Bronchial epithelial cell (primary cell): ENCODE measurements at places on chromosomes 2 and 18. TPM values are rescaled to one million over a fixed set of nuclear protein-coding genes. Genes with fewer than 3 reads are reported as not detected.
A peak's percentile ranks its signal among the peaks of the same experiment; 100 is the strongest.

- no peak for DNase-seq
Measured at GRCh38 chr2:223841436-223842190, 4.2 kb upstream of the AP1S3 start.

- DNase-seq, result no peak
Measured at GRCh38 chr2:3703757-3704355, 481 bp downstream of the DCDC2C start.

DNA sequence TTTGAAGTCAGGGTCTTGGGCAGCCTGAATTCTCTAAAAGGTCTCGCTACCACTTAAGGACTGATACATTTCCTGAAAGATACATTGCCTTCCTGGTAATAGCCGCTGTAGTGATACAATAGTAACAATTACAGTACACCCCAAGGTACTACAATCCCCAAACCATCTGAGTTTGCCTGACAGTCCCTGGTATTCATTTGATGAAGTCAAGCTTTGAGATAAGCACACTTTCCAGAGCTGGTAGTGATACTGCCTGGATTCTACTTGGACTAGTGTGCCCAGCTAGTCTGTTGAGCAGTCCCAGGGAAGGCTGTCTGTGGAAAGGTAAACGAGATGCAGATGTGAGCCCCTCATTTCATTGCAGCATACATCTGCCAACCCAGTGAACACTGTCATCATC is 24.4 kb upstream of the ITGB6 start:
- DNase-seq, result no peak

DNA sequence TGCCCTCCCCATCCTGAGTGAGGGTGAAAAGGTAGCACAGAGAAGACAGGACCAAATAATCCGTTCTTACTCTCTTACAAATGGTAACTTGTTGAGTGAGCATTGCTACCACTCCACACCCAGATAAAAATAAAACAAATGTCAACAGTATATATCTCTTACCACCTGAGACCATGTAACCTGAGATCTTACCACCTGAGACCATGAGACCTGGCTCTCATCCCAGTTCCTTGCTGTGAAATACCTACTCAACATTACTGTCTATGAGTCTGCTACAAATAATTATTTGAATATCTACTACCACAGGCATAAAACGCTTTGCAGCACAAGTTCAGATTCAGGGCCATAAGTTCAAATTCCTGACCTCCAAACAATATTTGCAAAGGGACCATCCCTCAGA is 234.7 kb downstream of the C1D start:
- peak; percentile 67 for DNase-seq

- no peak for DNase-seq
Measured at GRCh38 chr2:72043985-72044384, 103.7 kb downstream of the CYP26B1 start.

Gene CCDC74B
- 0.38 and 0.79 TPM in 2 replicates for total RNA-seq

- DNase-seq, result no peak
Measured at GRCh38 chr2:44547718-44548117, 186.0 kb downstream of the CAMKMT start.

DNA sequence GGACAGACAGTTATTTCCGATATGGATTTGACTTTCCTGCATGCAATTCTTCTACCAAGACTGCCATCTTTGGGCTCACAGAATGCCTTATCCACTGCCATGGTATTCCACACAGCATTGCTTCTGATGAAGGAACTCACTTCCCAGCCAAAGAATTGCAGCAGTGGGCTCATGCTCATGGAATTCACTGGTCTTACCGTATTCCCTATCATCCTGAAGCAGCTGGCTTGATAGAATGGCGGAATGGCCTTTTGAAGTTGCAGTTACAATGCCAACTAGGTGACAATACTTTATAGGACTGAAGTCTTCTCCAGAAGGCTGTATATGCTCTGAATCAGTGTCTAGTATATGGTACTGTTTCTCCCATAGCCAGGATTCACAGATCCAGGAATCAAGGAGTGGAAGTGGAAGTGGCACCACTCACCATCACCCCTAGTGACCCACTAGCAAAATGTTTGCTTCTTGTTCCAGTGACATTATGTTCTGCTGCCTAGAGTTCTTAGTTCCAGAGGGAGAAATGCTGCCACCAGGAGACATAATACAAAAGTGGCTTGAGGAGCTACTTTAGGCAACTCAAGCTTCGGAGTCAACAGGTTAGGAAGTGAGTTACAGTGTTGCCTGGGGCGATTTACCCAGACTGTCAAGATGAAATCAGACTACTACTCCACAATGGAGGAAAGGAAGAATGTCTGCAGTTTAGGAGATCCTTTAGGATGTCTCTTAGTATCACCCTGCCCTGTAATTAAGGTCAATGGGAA is 23.8 kb upstream of the SMAD4 start:
- peak; percentile 49 for DNase-seq

Gene BCL11A
- total RNA-seq, result 1.8 and 3.6 TPM in 2 replicates

- DNase-seq, result no peak
Measured at GRCh38 chr2:46956981-46957531, 41.5 kb upstream of the MCFD2 start.

DNA sequence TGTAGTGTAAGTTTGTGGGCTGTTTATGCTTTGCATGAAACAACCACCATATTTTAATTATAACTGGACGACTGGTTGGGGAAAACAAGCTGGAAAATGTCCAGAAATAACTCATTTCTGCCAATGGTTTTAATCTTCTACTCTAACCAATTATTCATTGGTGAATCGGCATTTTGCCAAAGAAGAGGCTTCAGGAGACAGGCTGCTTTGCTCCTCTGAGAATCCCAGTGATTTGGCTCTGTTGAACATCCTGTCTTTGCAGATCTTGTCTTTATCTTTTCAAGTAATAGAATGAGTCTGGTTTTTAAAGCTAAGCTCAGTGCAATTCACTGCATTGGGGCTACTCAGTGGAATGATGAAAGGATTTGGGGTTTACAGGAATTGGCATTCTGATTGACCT is 109.6 kb downstream of the APOB start:
- DNase-seq, result no peak

Gene ADAM23
- total RNA-seq, result under 0.01 and 0.13 TPM in 2 replicates

GRCh38 chr2:196205881-196206435 is 34.6 kb upstream of the STK17B start:
- DNase-seq, result peak; percentile 31

Gene CEP76
- 11.3 and 11.9 TPM in 2 replicates for total RNA-seq

- no peak for DNase-seq
Measured at GRCh38 chr2:139850254-139850890, 1070.2 kb upstream of the NXPH2 start.

GRCh38 chr2:234691968-234692955 is 195.4 kb upstream of the ARL4C start:
- no peak for DNase-seq

- peak; percentile 49 for DNase-seq
Measured at GRCh38 chr2:186503827-186504606, 18.0 kb downstream of the ZC3H15 start.

- DNase-seq, result no peak
Measured at GRCh38 chr2:15152382-15152781, 408.8 kb downstream of the NBAS start.

DNA sequence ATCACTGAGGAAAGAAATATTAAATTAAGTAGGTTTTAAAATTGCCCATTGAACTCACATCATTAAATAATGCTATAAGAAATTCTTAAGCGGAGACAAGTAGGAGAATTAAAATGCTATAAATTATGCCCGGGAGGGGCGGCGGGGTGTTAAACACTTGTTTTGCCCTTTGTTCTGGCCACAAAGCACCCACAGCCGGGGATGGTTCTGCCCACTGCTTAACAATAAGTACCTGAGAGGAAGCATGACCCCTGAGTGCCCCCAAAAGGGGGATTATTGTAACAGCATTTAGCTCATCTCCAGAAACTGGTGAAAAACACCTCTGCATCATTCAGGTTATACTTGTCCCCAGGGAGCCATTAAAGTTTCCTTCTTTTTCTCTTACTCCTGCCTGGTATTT is 332.7 kb upstream of the POU3F3 start:
- no peak for DNase-seq

GRCh38 chr2:229223107-229223506 is 48.0 kb downstream of the PID1 start:
- no peak for DNase-seq

Gene RNASEH1
- 43.1 and 51.9 TPM in 2 replicates for total RNA-seq

Gene ST8SIA3
- not detected in 2 replicates for total RNA-seq

DNA sequence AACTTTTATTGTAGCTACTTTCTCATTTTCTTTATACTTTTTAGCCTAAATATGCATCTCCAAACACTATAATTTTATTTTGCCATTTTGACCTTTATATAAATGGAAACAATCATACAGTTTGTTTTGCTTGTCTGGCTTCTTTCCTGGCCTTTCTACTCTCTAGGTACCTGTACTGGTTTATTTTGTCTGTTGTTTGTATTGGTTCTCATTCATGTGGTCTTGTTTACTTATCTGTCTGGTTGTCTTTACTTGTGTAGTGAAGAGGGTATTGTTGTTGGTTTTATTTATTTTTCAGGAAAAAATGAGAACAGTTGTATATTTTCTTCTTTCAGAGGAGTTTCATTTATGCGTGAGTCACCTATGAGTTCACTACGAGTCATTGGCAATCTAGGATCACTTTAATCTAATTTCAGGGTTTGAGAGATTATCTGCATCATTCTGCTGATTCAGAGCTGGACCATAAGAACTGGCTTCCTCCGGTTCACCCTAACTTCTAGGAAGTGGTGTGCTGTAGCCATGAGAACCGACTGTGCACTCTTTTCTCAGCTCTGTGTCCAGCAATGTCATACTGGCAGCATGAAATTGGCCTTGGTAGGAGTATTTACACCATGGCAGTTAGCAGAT is 33.1 kb upstream of the HDAC4 start:
- peak; percentile 55 for DNase-seq

DNA sequence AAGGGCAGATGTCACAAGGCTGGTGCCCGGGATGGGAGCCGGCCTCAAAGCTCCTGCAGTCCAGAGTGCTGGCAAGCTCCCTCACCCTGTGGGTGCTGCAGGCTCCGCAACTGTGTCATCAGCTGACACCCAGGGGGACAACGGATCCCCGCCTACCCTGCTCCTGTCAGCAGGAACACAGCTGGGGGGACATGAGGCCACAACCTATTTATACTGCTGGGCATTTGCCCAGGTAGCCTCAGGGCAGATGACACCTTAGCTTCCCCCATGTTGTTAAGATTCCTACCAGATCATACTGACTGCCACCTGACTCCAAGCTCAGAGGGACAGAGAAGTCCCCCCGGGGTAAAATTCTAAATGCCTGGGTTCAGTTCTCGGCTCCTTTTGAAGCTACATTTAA is 1.2 kb downstream of the ANKRD23 start:
- DNase-seq, result no peak

DNA sequence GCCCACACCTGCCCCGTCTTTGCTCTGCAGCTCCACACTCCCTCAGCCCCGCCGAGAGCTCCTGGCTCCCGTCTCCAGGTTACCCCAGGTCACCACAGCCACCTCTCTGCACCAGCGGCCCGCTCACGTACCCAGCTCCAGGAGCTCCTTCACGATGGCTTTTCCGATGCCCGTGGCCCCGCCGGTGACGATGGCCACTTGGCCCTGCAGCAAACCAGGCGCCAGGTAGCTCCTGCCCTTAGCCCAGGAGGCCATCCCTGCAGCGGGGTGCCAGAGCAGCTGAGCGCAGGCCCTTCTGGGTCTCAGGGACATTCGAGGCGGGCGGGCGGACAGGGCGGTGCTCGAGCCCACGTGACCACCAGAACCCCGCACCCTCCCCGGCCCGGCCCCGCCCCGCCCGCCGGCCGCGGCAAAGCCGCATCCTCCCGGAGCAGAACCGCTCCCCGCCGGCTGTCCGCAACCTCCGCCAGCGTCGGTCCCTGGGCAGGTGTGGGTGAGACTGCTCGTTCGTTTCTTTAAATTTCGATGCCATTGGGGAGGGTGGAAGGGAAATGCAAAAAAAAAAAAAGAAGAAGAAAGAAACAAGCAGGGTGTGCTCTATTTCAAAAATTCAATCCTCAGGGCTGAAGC is at the start of the genes PECR and TMEM169:
Gene PECR, minus strand, starts transcription at position 323 of the 630 bp plus-strand sequence. Its CDS starts 68 bp downstream, at position 255.
Gene TMEM169, plus strand, starts transcription at position 433 of the 630 bp plus-strand sequence. CDS start 14,045 bp downstream, outside the sequence.
- DNase-seq, result peak; percentile 38

DNA sequence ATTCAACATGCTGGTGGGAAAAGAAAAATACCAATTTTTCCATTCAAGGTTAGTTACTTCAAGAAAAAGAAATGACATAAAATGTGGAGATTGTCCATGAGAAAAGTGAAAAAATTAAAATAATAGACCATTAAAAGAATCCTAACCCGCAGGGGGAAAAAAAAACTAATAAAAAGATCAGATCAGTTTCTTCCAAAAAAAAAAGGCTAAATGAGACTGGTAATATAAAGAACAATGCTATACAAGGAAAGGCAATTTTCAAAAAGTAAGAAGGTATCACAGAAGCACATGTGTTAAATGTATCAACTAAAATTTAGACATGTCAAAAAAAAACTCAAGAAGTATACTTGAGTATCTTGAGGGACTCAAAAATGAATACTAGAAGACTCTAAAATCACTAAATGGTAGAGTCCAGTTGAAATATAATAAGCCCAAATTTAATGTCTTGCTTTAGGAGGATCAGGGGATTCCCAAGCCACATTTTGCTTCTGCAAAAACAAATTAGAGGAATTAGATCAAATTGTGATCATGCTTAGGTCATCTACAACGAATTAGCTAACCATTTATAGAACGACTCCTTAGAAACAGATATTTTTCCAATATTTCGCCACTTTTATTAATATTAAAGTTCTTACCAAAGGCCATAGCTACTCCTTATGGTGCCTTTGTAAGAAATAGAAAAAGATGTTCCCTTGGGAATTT is 35.8 kb upstream of the GLS start:
- DNase-seq, result no peak

Gene MYL12A
- total RNA-seq, result 702 and 937 TPM in 2 replicates

GRCh38 chr18:5515011-5515784 is 28.6 kb downstream of the EPB41L3 start:
- no peak for DNase-seq

GRCh38 chr18:28193177-28193778 is 16.3 kb upstream of the CDH2 start:
- no peak for DNase-seq

GRCh38 chr2:4930704-4931103 is 761.5 kb upstream of the SOX11 start:
- no peak for DNase-seq

DNA sequence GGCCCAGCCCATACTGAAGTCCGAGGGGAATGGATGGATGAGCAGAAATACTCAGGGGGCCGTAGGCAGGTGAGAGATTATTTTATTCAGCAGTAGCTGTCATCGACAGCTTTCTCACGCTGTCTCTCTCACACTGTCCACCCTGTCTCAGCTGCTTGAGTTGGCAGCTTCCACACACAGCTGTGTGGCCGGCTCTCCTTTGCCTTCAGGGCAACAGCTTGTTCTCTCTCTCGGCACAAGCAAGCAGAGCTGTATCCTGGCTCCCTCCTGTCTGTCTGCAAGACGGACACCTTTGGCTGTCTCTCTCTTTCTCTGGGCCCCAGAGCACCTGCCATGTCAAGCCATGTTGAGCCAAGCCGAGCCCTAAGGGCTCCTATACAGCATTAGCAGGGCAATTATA is 9.8 kb upstream of the PAPOLG start:
- DNase-seq, result no peak
